ENCODE measurements at places on chromosomes 4 and X.

DNA sequence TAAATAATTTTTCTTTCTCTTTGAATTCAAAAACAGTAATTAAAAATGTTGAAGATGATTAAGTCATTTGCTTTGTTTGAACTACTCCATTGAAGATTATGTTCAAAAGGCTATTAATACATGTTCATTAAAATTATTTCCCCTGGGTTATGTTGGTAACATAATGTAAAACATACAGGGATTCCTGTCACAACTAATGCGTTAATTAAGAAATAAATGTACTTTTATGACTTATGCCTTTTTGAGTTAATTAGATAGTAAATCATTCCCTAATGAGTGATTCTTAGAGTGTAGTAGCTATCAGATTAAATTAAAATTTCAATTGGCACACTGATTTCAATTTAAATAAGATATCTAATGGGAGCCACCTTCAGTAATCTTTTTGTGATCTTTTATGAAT is 549.1 kb downstream of the ANKRD50 start:
- H3K4me1 ChIP-seq, result no peaks in the 10 kb centered on the region
- DNase-seq, result no peak
- H3K27ac ChIP-seq, result no peak overlapping the region
- no peaks in the 10 kb centered on the region for H3K27me3 ChIP-seq

GRCh38 chrX:122913134-122913533 is 270.9 kb upstream of the GRIA3 start:
- no peaks in the 10 kb centered on the region for H3K27me3 ChIP-seq
- no peak overlapping the region for H3K4me3 ChIP-seq
- no peaks in the 10 kb centered on the region for H3K4me1 ChIP-seq
- H3K36me3 ChIP-seq, result no peaks in the 10 kb centered on the region
- no peak overlapping the region for H3K27ac ChIP-seq
- no peak for DNase-seq

- H3K4me3 ChIP-seq, result no peak overlapping the region
- no peak for DNase-seq
- no peak overlapping the region for H3K27ac ChIP-seq
- H3K36me3 ChIP-seq, result no peaks in the 10 kb centered on the region
- peaks cover 68% of the 10 kb centered on the region for H3K27me3 ChIP-seq
- H3K4me1 ChIP-seq, result no peaks in the 10 kb centered on the region
Measured at GRCh38 chr4:8851321-8852117, 20.1 kb downstream of the HMX1 start.

DNA sequence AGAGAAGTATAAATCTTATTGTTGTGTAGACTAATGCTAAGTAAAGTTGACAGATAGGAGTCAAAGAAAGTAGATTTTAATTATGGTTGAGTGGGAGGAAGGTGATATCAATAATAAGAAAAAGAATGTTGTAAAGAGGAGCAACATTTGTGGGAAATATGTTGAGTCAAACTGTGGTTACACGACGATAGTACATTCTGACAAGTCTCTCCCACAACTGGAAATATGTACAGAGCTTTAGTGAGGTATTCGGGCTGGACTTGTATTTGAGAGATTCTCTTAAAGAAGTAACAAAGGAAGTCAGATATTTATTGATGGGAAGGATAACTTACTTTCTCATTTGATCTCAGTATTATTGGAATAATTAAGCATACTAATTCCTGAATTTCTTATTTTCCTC is 525.3 kb upstream of the MAGEB2 start:
- no peak overlapping the region for H3K4me3 ChIP-seq
- no peak for DNase-seq
- no peaks in the 10 kb centered on the region for H3K36me3 ChIP-seq
- no peaks in the 10 kb centered on the region for H3K4me1 ChIP-seq
- H3K27ac ChIP-seq, result no peak overlapping the region

DNA sequence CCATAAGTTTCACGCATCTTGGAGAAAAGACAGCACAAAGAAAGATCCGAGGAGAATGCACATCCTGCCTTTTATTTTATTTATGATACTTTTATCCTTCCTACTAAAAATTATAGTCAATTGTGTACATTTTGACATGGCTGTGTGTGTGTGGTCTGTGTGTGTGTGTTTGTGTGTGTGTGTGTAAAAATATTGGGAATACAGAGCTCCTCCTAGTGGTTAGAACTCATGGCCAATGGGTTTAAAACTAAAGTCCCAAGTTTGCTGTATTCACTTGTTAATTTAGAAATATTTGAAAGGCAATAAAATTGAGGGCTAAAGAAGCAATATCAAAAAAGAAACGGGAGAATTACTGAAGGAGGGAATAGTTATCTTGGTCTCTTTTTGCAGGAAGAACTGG is 47.5 kb downstream of the NKX6-1 start:
- no peak overlapping the region for H3K27ac ChIP-seq
- no peaks in the 10 kb centered on the region for H3K4me1 ChIP-seq
- H3K27me3 ChIP-seq, result no peaks in the 10 kb centered on the region
- no peak for DNase-seq
- H3K36me3 ChIP-seq, result no peaks in the 10 kb centered on the region

DNA sequence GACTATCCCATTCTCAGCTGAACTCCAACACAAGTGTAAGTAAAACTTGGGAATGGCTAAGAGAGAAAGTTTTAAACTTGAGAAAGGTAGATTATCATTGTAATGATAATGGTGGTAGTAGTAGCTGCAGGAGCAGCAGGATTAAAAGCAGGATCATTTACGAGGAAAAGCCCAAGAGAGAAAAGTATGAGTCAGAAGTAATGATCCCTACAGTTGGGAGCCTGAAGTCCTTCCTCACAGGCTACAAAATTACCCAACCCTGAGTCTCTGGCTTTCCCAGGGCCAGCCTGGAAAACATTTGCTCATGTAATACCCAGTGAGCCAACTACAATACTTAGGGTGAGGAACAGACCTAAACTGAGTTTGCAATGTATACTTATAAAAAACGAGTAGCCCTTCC is 4.4 kb upstream of the PRDM8 start:
- H3K4me3 ChIP-seq, result no peak overlapping the region
- H3K27ac ChIP-seq, result no peak overlapping the region
- peaks cover 90% of the 10 kb centered on the region for H3K27me3 ChIP-seq

DNA sequence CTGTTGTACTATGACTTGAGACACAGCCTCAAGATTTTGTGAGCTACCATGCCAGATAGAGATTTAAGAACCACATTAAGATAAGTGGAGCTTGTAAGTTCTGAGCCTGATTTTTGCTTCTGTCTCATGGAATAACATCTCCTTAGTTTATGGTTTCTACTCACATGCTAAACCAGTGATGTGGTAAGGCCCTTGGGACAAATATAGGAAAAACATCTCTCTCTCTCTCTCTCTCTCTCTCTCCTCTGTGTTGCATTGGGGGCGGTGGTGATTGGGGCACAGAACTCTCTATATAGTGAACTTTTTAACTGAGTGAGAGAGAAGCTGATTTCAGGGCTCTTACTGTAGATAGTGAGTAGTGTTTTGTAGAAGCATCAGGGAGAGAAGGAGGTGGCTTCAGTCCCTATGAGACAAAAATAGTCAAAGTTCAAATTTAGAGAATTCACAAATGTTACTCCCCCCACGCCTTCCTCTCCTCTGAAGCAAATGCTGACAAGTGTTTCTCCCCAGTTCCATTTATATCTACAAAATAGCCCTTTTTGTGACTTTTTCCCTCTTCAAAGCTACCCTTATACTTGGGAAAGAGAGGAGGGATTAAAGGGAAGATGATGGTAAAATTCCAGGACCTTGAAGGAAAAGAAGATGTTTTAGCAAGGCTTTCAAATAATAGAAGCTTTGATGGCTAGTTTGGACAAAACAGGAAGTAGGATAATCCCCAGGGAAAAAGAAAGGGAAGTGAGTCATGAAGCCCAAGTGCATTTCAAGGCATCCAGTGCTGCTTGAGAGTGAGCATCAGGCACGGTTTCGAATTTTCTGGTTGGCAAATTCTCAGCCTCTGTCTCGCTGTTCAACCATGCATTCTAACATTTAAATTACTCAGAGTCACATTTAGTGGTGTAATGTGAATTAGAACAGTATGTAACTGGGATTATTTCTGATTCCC is 134.3 kb upstream of the AP1S2 start:
- no peak overlapping the region for H3K27ac ChIP-seq
- no peaks in the 10 kb centered on the region for H3K4me1 ChIP-seq
- H3K36me3 ChIP-seq, result no peaks in the 10 kb centered on the region
- no peak overlapping the region for H3K4me3 ChIP-seq
- no peaks in the 10 kb centered on the region for H3K27me3 ChIP-seq

GRCh38 chr4:164383358-164384220 is 370.3 kb upstream of the SMIM31 start:
- peaks cover 37% of the 10 kb centered on the region for H3K27me3 ChIP-seq
- no peaks in the 10 kb centered on the region for H3K36me3 ChIP-seq
- no peaks in the 10 kb centered on the region for H3K4me1 ChIP-seq
- no peak overlapping the region for H3K4me3 ChIP-seq

- H3K4me3 ChIP-seq, result no peak overlapping the region
- H3K27me3 ChIP-seq, result peaks cover 3% of the 10 kb centered on the region
- no peak for DNase-seq
- no peak overlapping the region for H3K27ac ChIP-seq
- H3K36me3 ChIP-seq, result no peaks in the 10 kb centered on the region
- H3K4me1 ChIP-seq, result no peaks in the 10 kb centered on the region
Measured at GRCh38 chr4:140448830-140449229, 21.4 kb upstream of the CLGN start.

DNA sequence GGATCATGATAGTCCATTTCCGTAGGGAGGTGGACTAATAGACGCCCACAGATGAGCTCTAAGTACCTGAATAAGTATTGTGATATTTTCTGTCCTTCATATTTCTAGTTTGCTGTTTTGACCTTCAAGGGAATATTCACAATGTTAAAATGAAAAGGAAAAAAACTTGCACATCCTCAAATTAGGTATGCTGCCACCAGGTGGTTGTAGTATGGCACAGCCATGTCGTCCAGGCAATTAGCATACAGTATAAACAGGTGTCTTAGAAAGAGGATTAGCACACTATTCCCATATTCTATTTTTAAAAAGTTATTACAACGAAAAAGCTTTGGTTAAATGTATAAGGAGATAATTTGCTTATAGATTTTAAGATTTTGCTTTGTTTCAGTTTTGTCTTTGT is 802.0 kb downstream of the RPA4 start:
- no peak for DNase-seq
- H3K36me3 ChIP-seq, result no peaks in the 10 kb centered on the region
- H3K4me1 ChIP-seq, result no peaks in the 10 kb centered on the region
- no peak overlapping the region for H3K27ac ChIP-seq

DNA sequence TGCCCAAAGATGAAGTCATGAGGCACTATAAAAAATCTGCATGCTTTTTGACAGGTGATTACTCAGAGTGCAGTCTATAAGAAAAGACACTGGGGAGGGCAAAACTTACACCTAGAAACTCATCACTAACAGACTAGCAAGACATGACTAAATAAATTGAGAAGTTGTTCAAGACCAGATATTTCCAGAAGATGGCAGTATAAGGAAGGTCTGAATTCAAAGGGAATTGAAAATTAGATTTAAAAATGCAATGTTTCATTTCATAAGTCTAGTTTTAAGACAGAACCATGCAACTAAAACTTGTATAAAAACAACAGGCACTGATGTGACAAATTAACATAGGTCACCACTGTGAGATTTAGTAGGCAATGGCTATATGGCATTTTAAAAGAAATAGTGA is 232.5 kb upstream of the POF1B start:
- no peak overlapping the region for H3K27ac ChIP-seq
- no peak overlapping the region for H3K4me3 ChIP-seq
- H3K27me3 ChIP-seq, result no peaks in the 10 kb centered on the region

DNA sequence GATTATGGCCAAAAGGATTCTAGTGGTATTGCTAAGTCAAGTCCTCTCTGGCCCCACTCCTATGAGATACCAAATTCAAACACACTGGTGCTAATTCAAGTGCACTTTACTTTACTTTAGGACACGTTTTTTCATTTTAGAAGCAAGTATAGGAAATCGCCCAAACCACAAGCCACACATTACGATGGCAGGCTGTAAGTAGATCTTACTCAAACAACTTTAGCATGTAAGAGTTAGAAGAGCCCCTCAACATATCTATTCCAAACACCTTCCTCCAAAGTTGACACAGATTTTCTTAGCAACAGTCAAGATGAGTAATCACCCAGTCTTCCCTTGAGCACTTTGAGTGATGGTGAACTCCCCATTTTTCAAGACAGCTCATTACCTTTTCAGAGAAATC is 43.6 kb downstream of the DRD5 start:
- DNase-seq, result no peak
- no peaks in the 10 kb centered on the region for H3K36me3 ChIP-seq
- H3K27ac ChIP-seq, result no peak overlapping the region
- H3K27me3 ChIP-seq, result no peaks in the 10 kb centered on the region

GRCh38 chr4:70914000-70914399 is 11.8 kb downstream of the MOB1B start:
- H3K27ac ChIP-seq, result no peak overlapping the region
- no peak for DNase-seq
- H3K36me3 ChIP-seq, result no peaks in the 10 kb centered on the region
- no peaks in the 10 kb centered on the region for H3K27me3 ChIP-seq
- H3K4me1 ChIP-seq, result peaks cover 11% of the 10 kb centered on the region

DNA sequence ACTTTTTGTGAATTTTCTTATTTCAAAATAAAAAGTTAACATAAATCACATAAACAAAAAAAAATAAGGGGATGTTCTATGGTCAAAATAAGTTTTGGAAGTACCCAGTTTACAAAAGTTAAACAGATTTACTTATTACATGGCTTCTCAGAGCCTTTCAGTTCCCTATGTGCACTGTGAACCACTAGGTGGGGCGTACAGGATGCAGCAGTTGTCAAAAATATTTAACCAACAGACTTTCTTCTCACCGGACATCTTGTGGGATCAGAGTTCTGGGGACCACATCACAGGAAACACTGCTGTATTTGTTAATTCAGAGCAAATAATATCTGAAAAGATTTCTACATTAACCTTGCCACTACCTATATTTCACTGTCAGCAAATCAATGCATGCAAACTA is 74.1 kb downstream of the SMARCA1 start:
- H3K4me1 ChIP-seq, result no peaks in the 10 kb centered on the region
- no peaks in the 10 kb centered on the region for H3K36me3 ChIP-seq
- H3K4me3 ChIP-seq, result no peak overlapping the region
- H3K27me3 ChIP-seq, result no peaks in the 10 kb centered on the region
